ENCODE measurements at places on chromosomes 12 and 14.

DNA sequence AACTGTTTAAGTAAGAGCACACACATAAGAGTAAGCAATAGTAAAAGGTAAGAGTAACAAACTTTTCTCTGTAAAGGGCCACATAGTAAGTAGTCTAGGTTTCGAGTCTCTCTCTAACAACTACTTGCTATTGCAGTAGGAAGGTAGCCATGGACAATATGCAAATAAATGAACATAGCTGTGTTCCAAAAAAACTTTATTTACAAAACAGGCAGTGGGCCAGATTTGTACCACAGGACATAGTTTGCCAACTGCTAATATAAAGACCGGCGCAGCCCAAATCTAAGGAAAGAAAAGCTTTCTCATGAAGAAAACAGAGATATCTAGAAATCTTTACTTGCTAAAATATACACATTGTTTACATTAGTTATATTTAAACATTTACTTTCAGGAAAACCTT, 239.0 kb upstream of the EGLN3 start:
- DNase-seq, result no peak

DNA sequence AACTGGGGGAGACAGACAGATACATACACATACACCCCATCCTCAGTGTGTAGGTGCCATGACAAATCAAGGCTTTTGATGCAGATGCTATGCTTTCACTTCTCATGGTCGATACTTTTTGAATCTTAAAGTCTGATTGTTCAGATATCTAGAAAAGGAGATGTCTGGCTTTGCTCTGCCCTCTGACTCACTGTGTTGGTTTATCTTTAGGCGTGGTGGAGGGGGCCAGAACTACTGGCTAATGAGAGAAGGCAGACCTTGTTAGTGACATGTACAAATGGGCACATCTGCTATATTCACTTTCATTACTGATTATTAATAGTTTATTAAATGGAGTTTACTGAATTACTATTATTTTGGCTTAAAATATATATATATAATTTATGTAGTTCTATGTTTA, 444.3 kb upstream of the RGS6 start:
- DNase-seq, result no peak

DNA sequence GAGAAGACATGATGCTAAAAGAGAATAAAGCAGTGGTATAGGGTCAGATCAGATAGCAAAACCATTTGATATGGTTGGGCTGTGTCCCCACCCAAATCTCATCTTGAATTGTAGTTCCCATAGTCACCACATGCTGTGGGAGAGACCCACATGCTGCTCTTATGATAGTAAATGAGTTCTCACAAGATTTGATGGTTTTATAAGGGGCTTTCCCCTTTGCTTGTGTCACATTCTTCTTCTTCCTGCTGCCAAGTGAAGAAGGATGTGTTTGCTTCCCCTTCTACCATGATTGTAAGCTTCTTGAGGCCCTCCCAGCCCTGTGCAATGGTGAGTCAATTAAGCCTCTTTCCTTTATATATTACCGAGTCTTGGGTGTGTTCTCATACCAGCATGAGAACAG, 49.4 kb downstream of the SLC16A7 start:
- DNase-seq, result no peak

- no peak for DNase-seq
These were observed 104.0 kb downstream of the VRK1 start for GRCh38 chr14:96901227-96901626.

GRCh38 chr12:97112136-97112535, 205.1 kb downstream of the NEDD1 start:
- no peak for DNase-seq

DNA sequence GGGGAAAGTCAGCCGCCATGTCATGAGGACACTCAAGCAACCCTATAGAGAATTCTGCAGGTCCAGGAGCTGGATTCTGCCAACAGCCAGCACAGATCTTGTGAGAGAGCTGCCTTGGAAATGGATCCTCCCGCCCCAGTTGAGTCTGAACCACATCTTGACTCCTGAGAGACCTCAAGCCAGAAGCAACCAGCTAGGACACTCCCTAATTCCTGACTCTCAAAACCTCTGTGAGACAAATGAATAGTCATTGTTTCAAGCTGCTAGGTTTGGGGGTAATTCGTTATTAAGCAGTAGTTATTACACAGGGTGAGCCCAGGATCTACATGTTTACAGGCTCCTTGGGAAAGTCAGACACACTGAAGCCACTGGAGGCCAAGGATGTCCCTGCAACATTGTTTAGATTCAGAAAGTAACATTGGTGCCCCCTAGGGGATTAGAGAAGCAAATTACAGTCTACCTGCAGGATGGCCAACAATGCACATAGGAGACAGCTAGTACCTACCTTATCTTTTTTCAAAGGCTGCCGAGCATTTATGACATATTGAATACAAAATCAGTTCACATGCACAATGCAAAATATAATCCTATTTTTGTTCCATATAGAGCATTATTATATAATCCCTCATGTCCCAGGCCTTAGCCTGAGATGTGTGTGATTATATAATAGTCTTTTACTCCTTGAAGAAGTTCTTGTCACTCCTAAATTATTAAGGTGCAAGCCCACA, 57.9 kb upstream of the FICD start:
- DNase-seq, result peak; percentile 71

DNA sequence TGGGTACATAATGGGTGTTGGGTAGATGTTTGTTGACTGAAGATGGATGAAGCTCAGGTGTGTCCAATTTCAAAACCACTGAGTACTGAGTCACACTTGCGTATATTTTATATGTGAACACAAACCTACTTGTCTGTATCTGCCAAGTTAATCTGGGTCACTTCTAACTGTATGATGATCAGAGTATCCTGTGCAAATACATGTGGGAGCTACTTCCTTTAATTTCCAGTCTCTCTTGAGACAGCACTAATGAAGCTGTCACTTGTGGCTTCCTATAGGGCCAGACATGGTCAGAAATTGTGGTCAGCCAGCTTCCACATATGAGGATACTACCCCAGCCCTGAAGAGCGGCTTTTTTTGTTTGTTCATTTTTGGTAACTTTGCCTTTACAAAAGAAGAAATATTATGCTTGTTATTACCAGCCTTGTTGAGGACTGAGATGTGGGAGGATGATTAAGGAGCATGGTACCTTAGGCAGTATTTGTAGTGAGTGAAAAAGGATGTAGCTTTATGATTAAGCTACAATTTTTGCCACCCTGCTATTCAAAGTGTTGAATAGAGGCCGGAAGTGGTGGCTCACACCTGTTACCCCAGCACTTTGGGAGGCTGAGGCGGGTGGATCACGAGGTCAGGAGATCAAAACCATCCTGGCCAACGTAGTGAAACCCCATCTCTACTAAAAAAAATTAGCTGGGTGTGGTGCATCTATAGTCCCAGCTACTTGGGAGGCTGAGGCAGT, 32.4 kb downstream of the PLXNC1 start:
- DNase-seq, result no peak

- no peak for DNase-seq
These were observed 3.6 kb upstream of the BRMS1L start for GRCh38 chr14:35822501-35822900.

DNA sequence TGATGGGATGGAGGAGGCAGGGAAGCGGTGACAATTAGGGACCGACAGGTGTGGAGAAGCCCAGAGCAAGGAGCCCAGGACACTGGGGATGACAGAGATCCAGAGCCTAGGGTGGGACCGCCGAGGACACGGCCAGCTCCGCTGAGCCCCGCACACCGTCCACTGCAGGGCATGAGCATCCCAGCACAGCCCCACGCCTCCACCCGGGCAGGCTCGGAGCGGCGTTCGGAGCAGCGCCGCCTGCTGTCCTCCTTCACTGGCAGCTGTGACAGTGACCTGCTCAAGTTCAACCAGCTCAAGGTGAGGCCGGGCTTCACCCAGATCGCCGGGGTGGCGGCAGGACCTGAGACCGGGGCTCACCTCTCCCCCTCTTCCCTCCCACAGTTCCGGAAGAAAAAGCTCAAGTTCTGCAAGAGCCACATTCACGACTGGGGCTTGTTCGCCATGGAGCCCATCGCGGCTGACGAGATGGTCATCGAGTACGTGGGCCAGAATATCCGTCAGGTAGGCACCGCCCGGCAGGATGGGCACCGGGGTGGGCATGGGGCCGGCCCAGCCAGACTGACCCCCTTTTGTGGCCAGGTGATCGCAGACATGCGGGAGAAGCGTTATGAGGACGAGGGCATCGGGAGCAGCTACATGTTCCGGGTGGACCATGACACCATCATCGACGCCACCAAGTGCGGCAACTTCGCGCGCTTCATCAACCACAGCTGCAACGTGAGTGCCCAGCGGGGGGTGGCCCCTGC, 23.7 kb downstream of the SETD1B start:
- no peak for DNase-seq

DNA sequence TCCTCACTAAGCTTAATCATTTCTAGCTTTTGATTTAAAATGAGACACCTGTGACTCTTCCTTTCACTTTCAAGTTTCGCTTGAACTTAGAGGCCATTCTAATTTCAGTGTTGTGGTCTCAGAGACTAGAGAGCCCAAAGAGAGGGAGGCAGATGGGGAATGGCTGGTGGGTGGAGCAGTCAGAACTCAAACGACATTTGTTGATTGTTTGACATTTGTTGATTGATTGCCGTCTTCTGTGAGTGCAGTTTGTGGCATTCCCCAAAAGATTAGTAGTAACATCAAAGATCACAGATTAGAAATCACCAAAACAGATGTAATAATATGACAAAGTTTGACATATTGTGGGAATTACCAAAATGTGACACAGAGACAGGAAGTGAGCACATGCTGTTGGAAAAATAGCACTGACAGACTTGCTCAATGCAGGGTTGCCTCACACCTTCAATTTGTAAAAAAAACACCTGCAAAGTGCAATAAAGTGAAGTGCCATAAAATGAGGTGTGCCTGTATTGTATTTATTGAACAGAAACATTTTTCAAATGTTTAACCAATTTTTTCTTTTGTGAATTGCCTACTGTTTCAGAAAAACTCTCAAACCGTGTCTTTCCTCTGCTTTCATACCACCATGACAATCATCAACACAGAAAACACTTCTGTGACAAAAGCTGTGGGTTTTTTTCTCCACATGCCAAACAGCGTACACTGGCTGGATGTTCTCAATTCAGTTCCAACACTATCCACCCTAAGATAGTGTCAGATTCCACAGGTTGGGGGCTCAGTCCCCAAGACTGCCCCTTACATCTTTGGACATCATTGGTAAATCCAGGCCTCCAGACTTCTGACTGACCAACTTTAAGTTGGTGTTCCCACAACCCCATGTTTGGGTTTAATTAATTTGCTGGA, 376.3 kb upstream of the RGS6 start:
- DNase-seq, result peak; percentile 34

GRCh38 chr12:52442600-52443061, 8.5 kb upstream of the KRT75 start:
- no peak for DNase-seq

- DNase-seq, result peak; percentile 4
These were observed 90.3 kb downstream of the DDHD1 start for GRCh38 chr14:53062856-53063255.

DNA sequence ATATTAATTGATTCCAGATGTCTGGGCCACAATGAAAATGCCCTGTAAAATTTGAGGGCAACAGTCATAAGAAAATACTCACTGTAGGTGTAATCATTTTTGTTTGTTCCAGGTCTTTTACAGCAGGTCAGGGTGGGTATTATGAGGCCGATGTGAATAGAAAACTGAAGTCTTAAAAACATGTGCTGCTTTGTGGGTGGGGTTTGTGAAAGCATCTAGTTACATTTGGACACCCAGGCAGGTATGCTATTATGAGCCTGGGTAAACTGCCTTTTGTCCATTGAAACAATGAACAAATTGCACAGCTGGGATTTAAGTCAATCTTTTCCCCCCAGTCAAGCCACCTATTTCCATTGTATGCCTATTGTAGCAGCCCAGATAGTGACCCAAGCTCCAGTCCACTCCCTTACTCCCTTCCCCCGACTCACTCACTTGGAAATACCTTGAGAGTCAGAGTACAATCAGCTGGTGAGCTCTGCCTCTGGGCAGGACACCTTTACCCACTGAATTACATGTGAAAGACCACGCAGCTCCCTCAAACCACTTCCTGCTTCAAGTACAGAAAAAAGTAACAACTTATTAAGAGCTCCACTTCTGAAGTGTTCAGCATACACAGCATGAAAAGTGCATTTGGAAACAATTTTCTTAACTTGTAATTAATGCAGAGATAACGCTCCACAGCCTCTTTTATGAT, 1.8 kb downstream of the IGF1 start:
- DNase-seq, result peak; percentile 2

- DNase-seq, result no peak
These were observed 88.3 kb downstream of the RIN3 start for GRCh38 chr14:92601757-92602417.

- DNase-seq, result peak; percentile 28
These were observed 28.0 kb downstream of the PTPRB start for GRCh38 chr12:70609203-70609602.

- peak; percentile 88 for DNase-seq
These were observed 8.1 kb downstream of the LRRC43 start for GRCh38 chr12:122190842-122191668.

DNA sequence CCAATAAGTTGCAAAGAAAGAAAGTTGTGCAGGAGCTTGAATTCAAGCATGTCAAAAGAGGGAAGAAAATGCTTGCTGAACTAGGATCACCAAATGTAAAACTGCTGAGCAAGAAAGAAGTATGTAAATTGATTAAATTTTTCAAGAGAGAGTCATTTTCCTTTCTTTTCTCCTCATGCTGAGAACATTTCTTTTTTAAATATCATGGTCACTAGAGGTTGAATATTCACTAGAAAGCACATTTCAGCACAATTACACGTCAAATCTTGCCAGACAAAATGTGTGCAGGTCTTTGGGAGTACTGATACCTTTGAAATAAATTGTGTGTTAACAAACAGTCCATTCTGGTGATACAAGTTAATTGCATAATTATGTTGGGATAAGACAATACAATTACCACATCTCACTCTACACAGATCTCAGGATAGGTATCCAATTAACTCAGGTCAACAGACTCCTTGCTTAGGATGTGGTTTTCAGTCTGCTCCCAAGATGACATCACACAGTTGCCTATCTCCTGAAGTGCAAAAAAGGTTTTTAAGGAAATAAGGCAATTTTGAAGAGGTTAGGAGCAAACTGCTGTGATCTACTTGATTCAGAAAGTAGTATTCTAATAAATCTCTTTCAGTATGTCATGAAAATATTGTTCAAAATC, 862.2 kb downstream of the RPS29 start:
- no peak for DNase-seq

- peak; percentile 44 for DNase-seq
These were observed 33.9 kb upstream of the CDK17 start for GRCh38 chr12:96434107-96434506.

DNA sequence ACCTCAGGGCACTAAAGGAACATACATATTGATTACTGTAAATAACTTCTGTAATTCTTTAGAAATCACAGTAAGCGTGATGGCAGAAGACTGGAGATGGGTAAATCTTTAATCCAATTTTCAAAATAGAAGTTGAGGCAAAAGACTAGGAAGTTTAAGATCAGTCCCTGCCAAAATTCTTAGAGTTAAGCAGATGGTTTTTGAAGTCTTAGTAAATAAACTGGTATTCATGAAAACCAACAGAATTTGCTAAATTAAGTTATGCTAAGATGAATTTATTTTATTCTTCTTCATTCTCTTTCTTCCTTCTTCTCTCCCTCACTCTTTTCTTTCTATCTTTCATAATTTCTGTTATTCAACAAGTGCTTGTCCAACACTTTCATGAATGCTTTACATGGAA, 98.4 kb upstream of the GARIN6 start:
- no peak for DNase-seq

- DNase-seq, result no peak
These were observed 43.0 kb downstream of the PPP4R4 start for GRCh38 chr14:94217116-94217515.

GRCh38 chr12:32031109-32031508, 71.9 kb downstream of the RESF1 start:
- peak; percentile 52 for DNase-seq

GRCh38 chr12:56838621-56839488, 75.7 kb downstream of the HSD17B6 start:
- DNase-seq, result no peak

- no peak for DNase-seq
These were observed 160.3 kb downstream of the PRKCH start for GRCh38 chr14:61481701-61482100.

Measured in dermis blood vessel endothelial cell (primary cell).